ENCODE measurements at places on chromosomes 7 and 10.

- DNase-seq, result no peak
Observed at GRCh38 chr7:20954711-20955619, 168.3 kb upstream of the SP8 start.

GRCh38 chr10:126844406-126844805 lies 60.8 kb upstream of the DOCK1 start:
- DNase-seq, result no peak

DNA sequence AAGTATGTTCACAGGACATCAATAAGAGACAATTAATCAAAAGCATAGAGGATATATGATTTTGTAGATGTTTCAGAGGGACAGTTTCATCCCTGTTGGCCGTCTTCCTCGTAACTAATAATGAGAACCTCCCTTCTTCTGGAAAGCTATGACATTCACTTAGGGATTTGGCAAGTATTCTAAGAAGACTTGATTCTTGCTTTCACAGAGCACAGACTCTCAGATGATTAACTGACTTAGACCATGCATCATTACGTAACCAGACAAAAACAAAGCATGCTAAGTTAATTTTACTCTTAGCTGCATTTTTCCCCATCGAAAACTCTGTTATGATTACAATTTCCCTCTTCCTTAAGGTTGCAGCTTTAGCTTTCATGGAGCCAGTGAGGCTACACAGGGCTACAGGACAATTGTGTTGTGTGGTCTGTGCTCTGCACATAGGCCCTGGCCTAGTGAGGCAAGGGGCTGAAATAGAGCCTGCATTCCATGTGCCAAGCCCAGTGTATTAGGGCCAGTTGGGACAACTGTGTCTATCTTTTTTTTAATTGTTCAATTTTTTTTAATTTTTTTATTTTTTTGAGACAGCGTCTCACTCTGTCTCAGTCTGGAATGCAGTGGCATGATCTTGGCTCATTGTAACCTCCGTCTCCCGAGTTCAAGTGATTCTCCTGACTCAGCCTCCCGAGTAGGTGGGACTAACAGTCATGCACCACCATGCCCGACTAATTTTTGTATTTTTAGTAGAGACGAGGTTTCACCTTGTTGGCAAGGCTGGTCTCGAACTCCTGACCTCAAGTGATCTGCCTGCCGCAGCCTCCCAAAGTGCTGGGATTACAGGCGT lies 105.3 kb downstream of the PLXDC2 start:
- no peak for DNase-seq

- DNase-seq, result no peak
Observed at GRCh38 chr10:77043420-77043763, 594.2 kb downstream of the KCNMA1 start.

DNA sequence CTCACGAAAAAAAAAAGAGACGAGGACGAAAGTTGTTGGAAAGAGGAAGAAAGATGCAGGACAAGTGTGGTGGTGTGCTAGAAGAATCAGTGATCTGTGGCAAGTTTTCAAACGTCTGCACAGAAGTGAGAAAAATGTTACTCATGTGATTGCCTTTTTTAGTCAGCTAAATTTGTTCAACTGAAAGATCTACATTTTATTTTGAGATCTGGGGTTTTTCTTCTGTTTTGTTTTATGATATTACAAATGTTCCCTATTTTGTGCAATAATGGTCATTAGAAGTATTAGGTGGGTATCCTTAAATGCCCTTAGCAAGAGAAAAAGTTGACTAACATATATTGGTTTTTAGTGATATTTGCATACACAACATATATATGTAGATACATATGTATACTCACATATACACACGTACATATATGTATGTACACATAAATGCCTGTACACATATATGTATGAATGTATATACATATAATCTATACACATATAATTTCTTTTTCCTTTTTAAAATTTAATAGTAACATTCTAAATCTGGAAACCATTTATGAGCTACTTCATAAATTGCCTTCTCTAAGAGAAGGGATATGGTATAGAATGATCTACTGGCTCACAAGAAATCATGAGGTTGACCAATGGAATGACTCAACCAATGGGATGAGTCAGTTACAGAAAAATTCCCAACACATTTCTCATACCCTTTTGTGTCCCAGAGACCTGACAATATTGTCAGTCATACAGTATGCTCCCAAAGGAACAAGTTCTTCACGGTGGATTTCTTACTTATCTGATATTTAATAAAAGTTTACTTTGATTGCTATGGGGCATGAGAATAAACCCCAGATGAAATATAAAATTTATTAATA lies 38.4 kb downstream of the SLC39A12 start:
- DNase-seq, result no peak
